ENCODE measurements at places on chromosomes 13 and 19.

- no peak for DNase-seq
These were observed 1474.3 kb downstream of the UQCRFS1 start for GRCh38 chr19:27738569-27739193.

DNA sequence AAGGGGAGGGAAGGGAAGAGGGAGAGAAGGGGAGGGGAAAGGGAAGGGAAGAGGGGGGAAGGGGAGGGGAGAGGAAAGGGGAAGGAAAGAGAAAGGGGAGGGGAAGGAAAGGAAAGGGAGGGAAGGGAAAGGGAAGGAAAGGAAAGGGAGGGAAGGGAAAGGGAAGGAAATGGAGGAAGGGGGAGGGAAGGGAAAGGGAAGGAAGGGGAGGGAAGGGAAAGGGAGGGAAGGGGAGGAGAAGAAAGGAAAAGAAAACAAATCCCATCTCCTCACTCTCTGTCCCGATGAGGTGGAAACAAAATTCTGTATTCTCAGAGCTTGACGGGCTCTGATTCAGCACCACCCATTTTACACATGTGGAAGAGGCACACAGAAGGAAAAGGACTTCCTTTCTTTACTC is 51.4 kb upstream of the SIN3B start:
- DNase-seq = no peak

DNA sequence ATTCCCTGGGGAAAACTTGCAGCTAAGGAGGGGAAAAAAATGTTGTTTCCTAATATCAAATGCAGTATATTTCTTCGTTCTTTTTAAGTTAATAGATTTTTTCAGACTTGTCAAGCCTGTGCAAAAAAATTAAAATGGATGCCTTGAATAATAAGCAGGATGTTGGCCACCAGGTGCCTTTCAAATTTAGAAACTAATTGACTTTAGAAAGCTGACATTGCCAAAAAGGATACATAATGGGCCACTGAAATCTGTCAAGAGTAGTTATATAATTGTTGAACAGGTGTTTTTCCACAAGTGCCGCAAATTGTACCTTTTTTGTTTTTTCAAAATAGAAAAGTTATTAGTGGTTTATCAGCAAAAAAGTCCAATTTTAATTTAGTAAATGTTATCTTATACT is 33.6 kb downstream of the TNFSF11 start:
- DNase-seq = no peak

GRCh38 chr19:12783291-12783848 is 7.9 kb upstream of the JUNB start:
- no peak for DNase-seq

DNA sequence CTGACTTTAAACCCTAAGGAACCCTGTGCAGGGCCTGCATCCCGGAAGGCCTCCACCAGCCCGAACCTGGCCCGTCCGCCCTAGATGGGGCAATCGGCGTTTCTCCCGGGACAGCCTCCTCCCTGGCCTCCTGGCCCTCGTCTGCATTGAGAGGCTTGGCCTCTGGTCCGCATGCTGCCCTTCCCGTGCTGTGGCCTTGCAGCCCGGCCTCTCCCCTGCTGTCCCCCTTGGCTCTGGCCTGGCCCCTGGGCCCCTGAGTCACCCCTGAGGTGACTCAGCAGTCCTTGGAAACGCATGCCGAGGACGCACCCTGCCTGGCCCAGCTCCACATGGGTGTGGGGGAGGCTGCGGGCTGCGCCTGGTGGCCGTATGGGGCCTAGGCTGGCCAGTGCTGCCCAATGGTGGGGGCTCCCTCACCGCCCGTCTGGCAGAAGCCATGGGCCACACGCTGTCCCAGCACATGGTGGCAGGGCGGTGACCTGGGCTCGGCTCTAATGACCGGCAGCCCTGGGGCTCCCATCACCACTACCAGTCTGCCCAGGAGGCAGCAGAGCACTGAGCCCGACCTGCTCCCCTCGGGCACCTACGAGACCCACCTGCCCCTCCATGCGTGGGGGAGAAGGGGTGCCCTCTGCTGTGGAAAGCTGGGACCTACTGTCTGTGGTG is 25.7 kb downstream of the SH3GL1 start:
- peak; percentile 85 for DNase-seq

DNA sequence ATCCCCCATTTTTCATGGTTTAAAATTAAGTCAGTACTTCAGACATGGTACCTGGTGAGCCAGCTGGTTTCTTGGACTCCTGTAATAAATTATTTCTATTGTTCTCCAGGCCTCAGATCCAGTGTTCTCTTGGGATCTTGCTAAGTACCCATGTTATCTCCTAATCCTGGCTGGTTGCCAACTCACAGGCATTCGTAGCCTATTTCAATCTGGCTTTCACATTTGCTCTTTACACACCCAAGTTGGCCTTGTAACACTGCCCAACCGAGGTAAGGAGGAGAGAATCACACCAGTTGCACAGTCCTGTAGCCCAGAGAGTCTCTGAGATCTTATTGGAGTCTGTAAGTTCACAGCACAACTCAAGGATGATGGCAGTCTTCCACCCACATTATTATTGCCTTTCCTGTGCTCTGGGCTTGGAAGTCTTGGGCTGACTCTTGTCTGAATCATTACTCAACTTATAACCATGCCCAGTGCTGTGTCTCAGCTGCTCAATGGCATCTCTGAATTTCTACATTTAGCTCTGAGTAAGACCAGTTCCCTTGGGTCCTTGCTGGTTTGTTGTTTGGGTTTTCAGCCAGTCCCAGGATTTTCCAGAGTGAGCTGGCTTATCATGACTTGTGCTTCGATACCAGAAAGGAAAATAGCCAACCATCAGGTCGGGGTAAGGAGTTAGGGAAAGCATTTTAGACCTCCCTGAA is 76.6 kb upstream of the KLF12 start:
- no peak for DNase-seq

GRCh38 chr19:3670796-3671679 is 29.2 kb downstream of the PIP5K1C start:
- DNase-seq = peak; percentile 54

GRCh38 chr13:109795011-109795410 is 8.6 kb upstream of the IRS2 start:
- DNase-seq = no peak

GRCh38 chr19:3034656-3035541 is 5.8 kb upstream of the TLE2 start:
- DNase-seq = no peak

DNA sequence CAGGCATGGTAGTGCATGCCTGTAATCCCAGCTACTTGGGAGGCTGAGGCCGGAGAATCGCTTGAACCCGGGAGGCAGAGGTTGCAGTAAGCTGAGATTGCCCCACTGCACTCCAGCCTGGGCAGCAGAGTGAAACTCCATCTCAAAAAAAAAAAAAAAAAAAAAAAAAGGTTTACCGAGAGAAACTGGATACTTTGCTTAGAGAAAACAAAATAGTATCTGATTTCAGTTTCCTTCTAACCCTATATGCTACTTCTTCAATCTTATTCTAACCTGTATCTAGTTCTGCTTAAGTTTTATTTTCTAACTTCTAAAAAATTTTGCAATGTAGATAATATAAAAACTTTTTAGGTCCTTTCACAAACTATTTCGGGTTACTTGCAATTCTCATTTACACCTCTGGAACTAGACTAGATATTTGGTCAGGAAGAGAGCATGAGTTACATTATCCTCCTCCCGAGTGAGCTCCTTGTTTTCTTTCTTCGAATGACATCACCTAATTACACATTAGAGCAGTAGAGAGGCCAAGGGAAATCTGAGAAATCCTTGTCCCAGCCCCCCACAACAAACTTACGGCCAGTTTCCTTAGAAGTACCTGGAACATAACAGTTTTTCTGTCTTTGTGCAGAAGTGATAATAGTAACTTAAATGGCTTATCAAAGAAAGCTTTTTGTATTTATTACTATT is 128.9 kb downstream of the B3GLCT start:
- DNase-seq = no peak

DNA sequence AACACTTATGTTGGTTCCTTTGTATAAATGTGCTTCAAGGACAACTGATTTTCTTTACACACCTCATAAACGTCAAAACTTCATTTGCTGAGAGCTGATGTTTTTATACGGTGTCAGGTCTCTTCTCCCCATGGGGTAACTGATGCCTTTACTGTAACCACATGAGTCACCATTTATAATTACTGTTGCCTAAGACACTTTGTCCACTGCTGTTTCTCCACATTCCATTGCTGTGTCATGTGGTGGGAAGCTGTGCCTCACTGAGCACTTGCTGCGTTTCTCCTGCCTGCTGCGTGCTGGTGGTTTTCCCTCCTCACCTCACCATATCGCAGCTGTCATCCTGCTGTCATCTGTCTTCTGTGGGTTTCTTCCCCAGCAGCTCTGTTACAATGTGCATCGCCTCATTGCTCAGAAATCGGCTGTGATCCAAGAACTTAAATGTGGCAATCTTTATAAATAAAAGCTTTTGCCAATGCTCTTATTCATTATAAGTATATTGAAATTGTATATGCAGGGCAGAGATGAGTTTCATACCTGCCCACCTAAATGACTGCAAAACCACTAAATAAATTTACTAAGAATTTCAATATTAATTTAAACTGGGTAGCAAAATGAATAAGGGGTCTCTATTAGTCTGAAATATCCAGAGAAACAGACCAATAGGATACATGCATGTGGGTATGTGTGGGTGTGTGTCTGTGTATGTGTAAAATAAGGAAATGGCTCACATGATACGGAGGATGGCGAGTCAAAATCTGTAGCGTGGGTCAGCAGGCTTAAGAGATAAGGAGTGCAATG is 547.0 kb upstream of the SLITRK5 start:
- DNase-seq = peak; percentile 71

- DNase-seq = peak; percentile 9
These were observed 4.3 kb upstream of the POSTN start for GRCh38 chr13:37602733-37603381.

- DNase-seq = peak; percentile 53
These were observed at the start of gene KDELR1 for GRCh38 chr19:48391100-48392005. KDELR1 (minus strand) TSS chr19:48391551; CDS start chr19:48391358, 193 bp downstream.

GRCh38 chr13:71055644-71056043 is 811.4 kb downstream of the DACH1 start:
- no peak for DNase-seq

DNA sequence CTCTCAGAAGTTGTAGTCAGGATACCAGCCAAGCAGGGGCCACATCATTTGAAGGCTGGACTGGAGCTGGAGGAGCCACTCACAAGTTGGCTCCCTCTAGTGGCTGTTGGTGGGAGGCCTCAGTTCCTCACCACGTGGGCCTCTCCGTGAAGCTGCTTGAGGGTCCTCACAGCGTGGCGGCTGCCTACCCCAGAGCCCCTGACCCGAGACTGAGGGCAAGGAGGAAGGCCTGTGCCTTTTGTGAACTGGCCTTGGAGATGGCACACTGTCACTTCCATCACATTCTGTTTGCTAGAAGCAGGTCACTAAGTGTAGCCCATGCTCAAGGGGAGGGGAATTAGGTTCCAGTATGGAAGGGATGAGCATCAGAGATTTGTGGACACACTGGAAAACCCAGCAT is 14.6 kb downstream of the GNA11 start:
- peak; percentile 32 for DNase-seq

- no peak for DNase-seq
These were observed 4.3 kb downstream of the SPRED3 start for GRCh38 chr19:38392707-38393308.

- DNase-seq = no peak
These were observed 19.1 kb downstream of the TCF3 start for GRCh38 chr19:1633269-1633826.

DNA sequence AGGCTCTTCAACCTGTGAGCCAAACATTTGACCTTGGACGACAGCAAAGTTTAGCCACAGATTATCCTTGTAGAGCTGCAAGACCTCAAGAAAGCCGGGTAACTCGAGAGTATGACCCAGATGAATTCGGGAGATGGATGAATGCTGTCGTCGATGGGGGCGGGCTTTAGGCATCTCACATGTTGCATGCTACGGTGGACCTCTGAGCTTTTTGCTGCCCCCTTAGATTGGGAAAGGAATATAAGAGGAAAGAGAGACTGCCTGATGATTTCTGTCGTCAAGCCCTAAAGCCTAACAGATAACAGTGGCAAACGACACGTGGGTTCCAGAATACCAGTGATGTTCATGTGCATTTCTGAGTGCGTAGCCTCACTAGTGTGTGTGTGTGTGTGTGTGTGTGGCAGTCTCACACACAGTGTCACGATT is 730 bp upstream of the ABCC4 start:
- no peak for DNase-seq

DNA sequence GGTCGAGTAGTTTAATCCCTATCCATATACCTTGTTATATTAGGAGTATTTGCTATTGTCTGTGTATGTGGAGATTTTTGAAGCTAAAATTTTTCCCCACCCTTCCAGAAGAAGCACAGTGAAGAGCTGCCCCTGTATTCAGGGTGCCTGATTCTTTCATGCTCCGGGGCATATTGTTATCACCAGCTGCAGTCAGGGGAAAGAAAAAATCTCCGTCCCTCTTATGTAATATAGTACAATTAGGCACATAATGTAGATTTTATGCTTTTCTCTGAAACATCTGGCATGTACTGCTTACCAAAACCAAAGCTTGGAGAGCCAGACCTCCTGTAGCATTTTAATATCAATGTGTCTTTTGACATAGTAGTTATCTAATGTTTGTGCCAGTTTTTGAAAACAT is 214.9 kb upstream of the EDNRB start:
- no peak for DNase-seq

GRCh38 chr13:42356184-42356575 is 84.2 kb downstream of the AKAP11 start:
- no peak for DNase-seq

- DNase-seq = no peak
These were observed 15.8 kb upstream of the UBE2S start for GRCh38 chr19:55423225-55424005.

- no peak for DNase-seq
These were observed 114.6 kb downstream of the KDM4B start for GRCh38 chr19:5083547-5083965.

All from NCI-H460 (cell line).